ENCODE measurements at places on chromosomes 12 and 14.

DNA sequence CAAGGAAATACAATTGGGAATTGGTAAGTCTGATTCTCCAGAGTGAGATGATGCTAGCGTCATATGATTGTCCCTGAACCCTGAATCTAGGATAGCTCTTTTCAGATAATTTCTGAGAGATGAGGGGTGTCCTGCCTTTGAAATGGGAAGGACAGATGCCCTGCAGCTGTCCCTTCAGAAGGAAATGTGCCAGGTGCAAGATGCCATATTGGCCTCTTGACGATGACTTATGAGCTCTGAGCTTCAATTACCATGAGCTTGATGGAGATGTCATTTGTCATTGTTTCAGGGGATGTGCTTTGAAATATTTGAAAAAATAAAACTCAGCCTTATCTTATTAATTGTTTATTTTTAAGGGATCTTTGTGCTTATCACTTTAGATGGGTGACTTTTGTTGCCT lies 185.1 kb downstream of the DACT1 start:
- no peak for DNase-seq

- no peak for DNase-seq
Measured at GRCh38 chr14:59283361-59283760, 94.9 kb downstream of the DAAM1 start.

DNA sequence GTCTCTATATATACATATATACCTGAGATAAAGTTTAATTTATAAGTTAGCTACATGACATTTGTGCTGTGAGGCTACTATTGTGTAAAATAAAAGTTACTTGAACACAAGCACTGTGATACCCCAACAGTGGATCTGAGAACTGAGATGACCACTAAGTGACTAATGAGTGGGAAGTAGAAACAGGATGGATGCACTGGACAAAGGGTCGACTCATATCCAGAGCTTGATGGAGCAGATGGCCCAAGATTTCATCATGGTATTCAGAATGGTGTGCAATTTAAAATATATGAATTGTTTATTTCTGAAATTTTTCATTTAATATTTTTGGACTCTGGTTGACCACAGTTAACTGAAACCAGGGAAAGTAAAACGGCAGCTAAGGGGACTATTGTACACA lies 908.6 kb upstream of the MDGA2 start:
- no peak for DNase-seq

GRCh38 chr14:51716610-51717009 lies 64.9 kb downstream of the FRMD6 start:
- no peak for DNase-seq

DNA sequence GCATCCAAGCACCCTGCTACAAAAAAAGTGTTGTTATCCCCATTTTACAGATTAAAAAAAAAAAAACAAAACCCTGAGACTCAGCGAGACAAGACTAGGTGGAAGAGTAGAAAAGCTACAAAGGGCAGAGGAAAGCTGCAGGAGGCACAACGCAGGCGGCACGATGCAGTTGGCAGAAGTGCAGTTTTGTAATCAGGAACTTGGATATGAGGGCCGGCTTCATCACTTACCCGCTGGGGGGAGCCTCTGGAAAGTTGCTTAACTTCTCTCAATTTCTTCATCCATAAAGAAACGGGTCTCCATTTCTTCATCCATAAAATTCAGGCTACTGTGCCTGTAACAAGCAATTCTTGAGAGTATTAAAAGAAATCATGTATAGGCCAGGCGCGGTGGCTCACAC lies 33.1 kb upstream of the CCDC60 start:
- no peak for DNase-seq

DNA sequence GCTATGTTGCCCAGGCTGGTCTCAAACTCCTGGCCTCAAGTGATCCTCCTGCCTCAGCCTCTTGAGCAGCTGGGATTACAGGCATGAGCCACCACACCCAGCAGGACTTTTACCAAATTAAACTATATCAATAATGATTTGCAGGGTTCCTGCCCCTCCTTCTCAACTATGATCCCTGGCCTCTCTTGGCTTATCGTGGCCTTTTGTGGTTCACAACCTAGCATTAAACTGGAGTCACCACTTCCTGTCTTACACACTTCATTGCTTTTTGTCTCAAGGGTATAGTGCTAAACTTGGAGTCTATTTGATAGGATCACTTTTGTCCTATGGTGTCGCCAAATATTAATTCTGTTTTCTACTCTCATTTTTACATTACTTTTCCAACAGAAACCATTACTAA lies 64.5 kb downstream of the SEC23A start:
- no peak for DNase-seq

DNA sequence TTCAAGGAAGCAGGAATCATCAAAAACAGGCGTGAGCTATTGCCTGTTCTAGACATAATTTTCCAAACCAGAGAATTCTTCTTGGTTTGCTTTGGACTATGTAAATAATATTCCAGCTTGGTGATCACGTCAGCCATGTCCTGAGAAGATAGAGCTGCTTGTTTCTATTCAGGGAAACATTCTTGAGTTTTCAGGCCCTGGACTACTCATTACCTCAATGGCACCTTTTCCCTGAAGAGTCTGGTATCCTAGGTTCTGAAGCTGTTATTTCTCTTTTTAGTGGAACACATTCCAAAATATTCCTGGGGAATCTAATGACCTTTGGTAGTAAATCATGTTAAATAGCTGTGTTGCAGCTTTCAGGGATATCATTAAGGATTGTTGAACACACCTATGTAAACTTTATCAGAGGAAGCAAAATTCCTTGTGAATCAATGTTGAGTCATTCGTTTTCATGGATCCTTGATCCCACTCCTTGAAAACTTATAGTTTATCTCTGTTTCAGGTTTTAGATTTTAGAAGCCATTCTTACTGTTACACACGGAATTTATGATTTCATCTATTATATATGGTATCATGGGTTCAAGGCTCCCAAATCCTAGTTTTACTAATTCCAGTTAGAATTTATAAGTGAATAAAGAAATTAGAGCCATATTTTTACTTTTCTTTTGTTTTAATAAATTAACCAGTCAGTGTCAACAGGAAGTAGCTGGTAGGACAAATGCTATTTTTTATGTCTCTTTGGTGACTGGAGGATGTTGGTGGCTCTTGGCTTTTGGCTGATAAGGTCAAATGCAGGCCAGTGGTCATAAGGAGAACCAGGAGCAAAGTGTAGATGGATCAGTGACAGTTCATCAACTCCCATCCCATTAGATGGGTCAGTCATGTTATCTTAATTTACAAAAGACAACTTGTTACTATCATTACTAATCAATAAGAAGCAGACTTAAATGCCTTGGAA lies 380.1 kb downstream of the ZFP36L1 start:
- no peak for DNase-seq

- no peak for DNase-seq
Measured at GRCh38 chr14:79825046-79825521, 386.2 kb downstream of the DIO2 start.

Measured in stimulated activated CD8-positive, alpha-beta memory T cell treated with anti-CD3 and anti-CD28 coated beads, Interleukin-15, amount 100 ng/mL, for 24 hours (primary cell).